ENCODE measurements at places on chromosomes 2 and 18. TPM values are rescaled to one million over a fixed set of nuclear protein-coding genes. Genes with fewer than 3 reads are reported as not detected.

CENPA gene
- 8.8 TPM for total RNA-seq

PLGLB1 gene
- 1.0 TPM for total RNA-seq

KIAA2012 gene
- total RNA-seq, result not detected

CIB4 gene
- not detected for total RNA-seq

RPIA gene
- 14.7 TPM for total RNA-seq

CRYBA2 gene
- not detected for total RNA-seq

SERPINB10 gene
- not detected for total RNA-seq

SERPINB12 gene
- total RNA-seq, result not detected

DUSP2 gene
- total RNA-seq, result 6.8 TPM

DNAH7 gene
- total RNA-seq, result 0.20 TPM

DOCK10 gene
- total RNA-seq, result 2.4 TPM

ATG16L1 gene
- total RNA-seq, result 18.0 TPM

TNFRSF11A gene
- total RNA-seq, result 0.34 TPM

ESPNL gene
- 0.42 TPM for total RNA-seq

AGXT gene
- not detected for total RNA-seq

TCF7L1 gene
- 4.5 TPM for total RNA-seq

TPGS2 gene
- total RNA-seq, result 26.2 TPM

SERPINB4 gene
- total RNA-seq, result not detected

STK39 gene
- 35.5 TPM for total RNA-seq

WDPCP gene
- 33.4 TPM for total RNA-seq

DCC gene
- not detected for total RNA-seq

NYAP2 gene
- total RNA-seq, result not detected

CYS1 gene
- total RNA-seq, result 6.6 TPM

DSG2 gene
- 47.3 TPM for total RNA-seq

ANKRD29 gene
- 6.6 TPM for total RNA-seq

WDR75 gene
- 18.6 TPM for total RNA-seq

TGFA gene
- 3.4 TPM for total RNA-seq

SPDYA gene
- 0.30 TPM for total RNA-seq

DSC2 gene
- total RNA-seq, result 31.4 TPM

CHRNA1 gene
- not detected for total RNA-seq

RPRM gene
- total RNA-seq, result not detected

SEMA4F gene
- 3.2 TPM for total RNA-seq

EML6 gene
- 1.5 TPM for total RNA-seq

CNGA3 gene
- not detected for total RNA-seq

HOXD13 gene
- total RNA-seq, result not detected

CDK5R2 gene
- not detected for total RNA-seq

CD8A gene
- total RNA-seq, result 0.45 TPM

PCARE gene
- 1.8 TPM for total RNA-seq

SDC1 gene
- 1.6 TPM for total RNA-seq

FBXO41 gene
- total RNA-seq, result 1.6 TPM

SLC4A5 gene
- total RNA-seq, result 0.82 TPM

PPP4R1 gene
- total RNA-seq, result 56.8 TPM

CD207 gene
- 0.44 TPM for total RNA-seq

ERICH2 gene
- total RNA-seq, result 1.7 TPM

NEU4 gene
- 0.95 TPM for total RNA-seq

CRYGB gene
- not detected for total RNA-seq

ST8SIA5 gene
- total RNA-seq, result 14.5 TPM

IL36G gene
- not detected for total RNA-seq

EGR4 gene
- not detected for total RNA-seq

ZSWIM2 gene
- not detected for total RNA-seq

TMBIM1 gene
- 146 TPM for total RNA-seq

UGT1A4 gene
- total RNA-seq, result not detected

DYNC2LI1 gene
- total RNA-seq, result 4.8 TPM

ARHGEF4 gene
- total RNA-seq, result 5.7 TPM

ADD2 gene
- total RNA-seq, result 2.9 TPM

IMPA2 gene
- total RNA-seq, result 51.9 TPM

TFPI gene
- 19.6 TPM for total RNA-seq

ADAM23 gene
- 67.6 TPM for total RNA-seq

RNF125 gene
- total RNA-seq, result 3.5 TPM
